ENCODE measurements at places on chromosomes 3 and 15.

- no peak for DNase-seq
These were observed 1268.1 kb downstream of the OTOL1 start for GRCh38 chr3:162764808-162765071.

- DNase-seq = no peak
These were observed 66.5 kb upstream of the SNTN start for GRCh38 chr3:63585927-63586326.

- no peak for DNase-seq
These were observed 172.0 kb downstream of the STT3B start for GRCh38 chr3:31704591-31705179.

DNA sequence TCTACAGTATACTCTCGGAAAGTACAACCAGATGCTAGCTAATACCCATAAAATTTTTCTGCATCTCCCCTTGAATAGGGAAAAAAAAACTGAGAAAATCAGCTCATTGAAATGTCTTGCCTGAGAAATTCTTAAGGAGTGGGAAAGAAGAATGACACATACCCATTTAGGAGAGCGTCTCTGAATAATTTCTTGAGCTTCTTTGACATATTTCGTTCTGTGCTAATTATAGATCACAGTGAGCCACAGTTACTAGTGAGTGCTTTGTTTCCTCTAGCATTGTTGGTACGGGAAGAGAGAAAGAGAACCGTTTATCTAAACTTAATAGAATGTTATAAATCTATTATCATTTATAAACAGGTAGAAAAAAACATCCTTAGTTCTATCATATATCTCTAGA, 588.4 kb downstream of the UNC13C start:
- no peak for DNase-seq

- no peak for DNase-seq
These were observed 15.8 kb upstream of the SOX2 start for GRCh38 chr3:181695661-181696491.

- no peak for DNase-seq
These were observed 164.7 kb upstream of the UBE2E2 start for GRCh38 chr3:23038471-23038870.
